ENCODE measurements at places on chromosomes 11 and 22.
A peak's percentile ranks its signal among the peaks of the same experiment; 100 is the strongest.

- DNase-seq: no peak
Measured at GRCh38 chr22:46929710-46930204, 167.3 kb downstream of the TBC1D22A start.

DNA sequence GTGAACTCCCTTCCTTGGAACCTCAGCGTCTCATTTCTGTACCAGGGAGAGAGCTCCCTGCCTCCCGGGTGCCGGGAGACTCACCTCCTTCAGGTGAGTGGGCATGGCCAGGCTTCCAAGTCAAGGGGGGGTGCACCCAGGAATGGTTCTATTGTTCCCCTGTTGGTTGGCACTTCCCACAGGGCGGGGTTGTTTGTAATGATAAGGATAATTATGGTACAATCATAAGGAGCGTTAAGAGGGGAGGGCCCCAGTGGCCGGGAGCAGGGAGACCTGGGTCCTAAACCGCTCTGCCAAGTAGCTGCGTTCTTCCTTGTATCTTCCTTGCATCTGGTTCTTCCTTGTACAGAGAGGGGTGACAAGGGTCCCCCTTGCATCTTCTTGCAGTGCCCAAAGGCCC, 79.1 kb downstream of the LRRC32 start:
- DNase-seq: no peak

DNA sequence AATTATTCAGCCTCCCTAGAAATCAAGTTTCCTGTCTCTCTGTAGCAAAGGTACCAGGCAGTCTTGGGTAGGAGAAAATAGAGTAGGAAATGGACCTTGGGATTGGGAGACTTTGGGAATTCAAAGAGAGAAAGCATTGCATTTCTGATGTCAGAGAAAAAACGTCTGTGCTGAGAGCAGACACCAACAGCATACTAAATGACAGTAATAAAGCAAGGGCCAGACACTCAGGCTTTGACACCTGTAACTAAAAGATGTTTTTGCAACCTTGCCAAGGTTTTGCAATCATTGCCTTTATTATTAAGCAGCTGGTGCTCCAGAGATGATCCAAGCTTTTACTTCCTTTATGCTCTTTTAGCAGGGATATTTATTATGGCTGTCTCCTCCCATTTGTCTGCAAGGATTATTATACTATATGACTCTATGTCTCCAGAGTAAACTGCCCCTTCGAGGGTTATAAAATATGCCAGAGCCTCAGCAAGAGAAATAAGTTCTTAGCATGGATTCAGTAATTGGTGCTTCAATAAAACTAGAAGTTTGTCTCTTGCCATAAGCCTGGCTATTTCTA, 85.2 kb upstream of the GRAMD1B start:
- no peak for DNase-seq

- peak; percentile 32 for DNase-seq
Measured at GRCh38 chr11:70669871-70670675, 271.7 kb downstream of the CTTN start.

DNA sequence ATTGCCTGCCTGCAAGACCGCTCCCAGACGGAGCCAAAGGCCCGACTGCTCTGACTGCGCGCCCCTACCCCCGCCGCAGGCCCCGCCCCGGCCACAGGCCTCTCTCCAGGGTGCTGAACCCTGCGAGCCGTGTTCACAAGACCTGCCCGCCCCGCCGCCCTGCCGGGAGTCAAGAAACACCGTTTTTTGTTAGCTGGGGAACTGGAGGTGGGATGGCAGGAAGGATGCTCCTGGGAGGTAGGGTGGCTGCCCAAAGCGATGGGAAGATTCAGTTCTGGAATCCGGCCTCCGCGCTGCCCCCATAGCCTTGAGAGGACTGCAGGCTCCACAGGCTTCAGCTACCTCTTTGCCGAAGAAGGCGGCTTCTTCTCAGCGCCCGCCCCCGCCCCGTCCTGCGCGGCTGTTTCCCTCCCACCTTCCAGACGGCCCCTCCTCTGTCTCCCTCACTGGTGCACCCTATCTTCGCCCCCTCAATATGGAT, 2.7 kb upstream of the PDE2A start:
- DNase-seq: no peak

DNA sequence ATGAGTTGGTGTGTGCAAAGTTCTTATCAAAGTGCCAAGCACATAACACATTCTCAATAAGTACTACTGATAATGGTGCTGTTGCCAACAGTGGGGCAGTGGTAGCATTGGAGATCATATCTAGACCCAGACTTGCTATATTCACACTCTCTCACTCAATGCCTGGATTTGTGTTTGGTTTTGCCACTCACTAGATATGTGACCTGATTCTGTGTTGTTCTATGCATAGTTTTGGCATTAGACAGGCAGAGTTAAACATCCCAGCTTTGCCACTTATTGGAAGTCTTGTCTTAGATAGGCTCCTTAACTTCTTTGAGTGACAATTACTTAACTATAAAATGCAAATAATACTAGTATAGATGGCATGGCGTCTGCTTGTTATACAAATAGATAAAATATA, 642.6 kb upstream of the CCDC179 start:
- DNase-seq: no peak

GRCh38 chr11:92675303-92675702, 294.1 kb upstream of the MTNR1B start:
- DNase-seq: no peak

DNA sequence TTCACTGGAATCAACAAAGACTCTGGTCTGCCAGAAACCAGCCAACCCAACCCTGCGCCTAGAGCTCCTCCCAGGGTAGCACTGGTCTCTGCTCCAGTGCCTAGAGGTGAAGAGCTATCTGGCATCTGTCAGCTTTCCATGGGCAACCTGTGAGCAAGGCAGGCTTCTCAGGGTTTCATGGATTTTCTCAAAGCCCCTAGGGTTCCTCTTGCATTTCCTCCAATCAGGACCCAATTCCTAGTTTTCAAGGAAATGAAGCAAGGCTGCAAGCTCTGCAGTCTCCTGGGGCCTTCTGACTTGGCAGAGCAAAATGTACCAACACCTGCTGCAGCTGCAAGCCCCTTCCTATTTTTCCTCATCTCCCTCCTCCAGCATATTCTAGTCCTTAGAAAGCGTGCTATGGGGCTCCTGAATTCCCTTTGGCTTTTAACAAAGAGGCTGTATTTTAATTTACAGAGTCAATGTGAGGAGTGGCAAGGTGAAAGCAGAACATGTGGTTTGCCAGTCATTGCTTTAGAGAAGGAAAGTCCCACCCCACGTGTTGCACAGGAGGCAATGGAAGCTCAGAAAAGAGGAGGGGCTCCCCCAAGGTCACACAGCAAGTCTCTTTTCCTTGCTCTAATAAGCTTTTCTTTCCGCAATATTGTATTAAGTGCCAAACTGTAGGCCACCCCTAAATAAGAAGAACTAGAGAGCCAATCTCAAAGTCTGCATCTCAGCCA, 33.0 kb upstream of the RIC3 start:
- no peak for DNase-seq

DNA sequence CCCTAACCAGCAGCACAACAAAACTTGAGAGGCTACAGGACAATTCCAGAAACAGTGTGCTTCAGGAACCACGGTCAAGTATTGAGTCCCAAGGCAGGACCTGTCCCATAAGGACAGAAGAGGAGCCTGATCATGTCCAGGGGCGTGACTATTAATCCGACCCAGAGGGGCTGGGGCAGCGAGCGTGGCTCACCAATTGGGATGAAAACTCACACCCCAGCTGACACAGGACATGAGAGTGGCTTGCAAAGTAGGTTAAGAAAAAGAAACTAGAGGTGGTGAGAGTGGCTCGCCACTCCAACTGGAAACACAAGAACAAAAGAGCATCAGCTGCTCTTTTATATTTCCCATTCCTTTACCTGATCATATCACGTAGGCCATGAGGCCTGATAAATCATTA, 16.0 kb upstream of the FEZ1 start:
- no peak for DNase-seq

GRCh38 chr11:111502611-111503010, 9.6 kb downstream of the BTG4 start:
- DNase-seq: no peak

DNA sequence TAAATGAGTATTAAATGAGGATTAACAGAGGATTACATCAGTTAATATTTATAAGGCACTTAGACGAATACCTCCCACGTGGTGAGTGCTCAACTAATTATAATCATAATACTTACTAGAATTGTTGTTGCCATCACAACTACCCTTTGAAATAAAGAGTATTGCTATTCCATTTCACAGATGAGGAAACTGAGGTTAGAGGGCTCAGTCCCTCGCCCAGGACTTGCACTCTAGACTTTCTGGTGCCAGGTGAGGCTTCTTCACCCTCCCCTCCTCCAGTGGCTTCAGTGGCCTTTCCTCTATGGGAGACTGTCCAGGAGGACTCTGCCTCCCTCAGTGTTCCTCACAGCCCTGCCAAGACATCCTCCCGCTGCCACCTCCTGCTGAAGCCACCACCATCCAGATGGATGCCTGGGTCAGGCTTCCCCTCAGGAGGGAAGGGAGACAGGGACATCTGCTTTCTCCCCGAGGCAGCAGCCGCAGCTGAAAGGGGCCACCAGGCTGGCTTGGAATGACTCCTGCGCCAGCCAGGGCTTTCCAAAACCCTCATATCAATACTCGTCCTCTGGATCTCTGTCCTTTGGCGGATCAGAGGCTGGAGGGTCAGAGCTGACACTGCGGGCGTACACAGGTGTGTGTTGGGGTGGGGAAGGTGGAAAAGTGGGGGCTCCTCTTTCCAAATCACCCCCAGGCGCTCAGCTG, 580.1 kb downstream of the BUD13 start:
- DNase-seq: peak; percentile 68

DNA sequence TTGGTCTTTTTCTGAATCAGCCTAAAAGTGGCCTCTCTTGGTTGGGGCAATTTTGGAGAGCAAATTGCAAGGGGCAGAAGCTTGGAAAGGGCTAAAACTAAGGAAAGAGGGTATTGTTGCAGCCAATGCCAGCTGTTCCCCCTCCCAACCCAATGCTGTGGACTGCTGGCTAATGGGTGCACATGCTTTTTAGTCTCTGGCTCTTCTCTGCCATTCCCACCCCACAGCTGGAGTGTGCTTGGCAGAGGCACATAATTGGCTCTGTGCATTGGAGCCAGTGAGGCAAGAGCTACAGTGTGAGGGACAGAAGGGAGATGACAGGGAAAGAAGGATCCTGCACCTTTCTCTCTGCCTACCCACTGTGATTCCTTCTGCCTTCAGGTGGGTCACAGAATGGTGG, 140.0 kb downstream of the NECTIN1 start:
- no peak for DNase-seq

- DNase-seq: no peak
Measured at GRCh38 chr11:129720156-129720555, 95.5 kb upstream of the TMEM45B start.

DNA sequence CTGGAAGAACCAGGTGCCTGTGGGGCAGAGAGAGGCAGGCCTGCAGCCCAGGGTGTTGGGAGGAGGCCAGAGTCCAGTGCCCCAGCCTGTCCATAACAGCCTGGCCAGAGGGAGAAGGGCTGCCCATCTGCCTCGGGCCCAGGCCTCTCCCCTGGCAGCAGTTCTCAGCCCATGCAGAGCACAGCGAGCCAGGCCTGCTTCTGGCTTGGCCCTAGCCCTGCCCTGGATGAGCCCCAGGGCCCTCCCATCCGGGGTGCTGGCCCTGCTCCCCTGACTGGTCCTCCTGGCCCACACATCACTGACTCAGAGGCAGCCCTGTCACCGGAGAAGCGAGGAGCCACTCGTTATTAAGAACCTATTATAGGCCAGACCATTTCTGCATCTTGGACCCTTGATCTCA, 19.7 kb upstream of the MYRF start:
- DNase-seq: no peak

DNA sequence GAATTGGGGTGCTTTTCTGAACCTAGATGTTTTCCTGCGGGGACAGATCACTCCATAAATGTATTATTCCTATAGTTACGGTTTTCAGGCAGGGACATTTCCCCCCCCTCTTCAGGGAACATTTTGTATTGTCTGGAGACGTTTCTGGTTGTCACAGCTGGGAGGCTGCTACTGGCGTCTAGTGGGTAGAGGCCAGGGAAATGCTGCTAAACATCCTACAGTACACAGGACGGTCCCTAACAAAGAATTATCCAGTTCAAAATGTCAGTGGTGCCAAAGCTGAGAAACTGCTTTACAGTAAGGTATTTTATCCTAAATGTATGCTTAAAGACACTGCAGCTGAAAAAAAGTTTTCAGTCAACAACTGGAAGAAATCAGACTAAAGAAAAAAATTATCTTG, 19.4 kb downstream of the PIWIL4 start:
- DNase-seq: no peak

DNA sequence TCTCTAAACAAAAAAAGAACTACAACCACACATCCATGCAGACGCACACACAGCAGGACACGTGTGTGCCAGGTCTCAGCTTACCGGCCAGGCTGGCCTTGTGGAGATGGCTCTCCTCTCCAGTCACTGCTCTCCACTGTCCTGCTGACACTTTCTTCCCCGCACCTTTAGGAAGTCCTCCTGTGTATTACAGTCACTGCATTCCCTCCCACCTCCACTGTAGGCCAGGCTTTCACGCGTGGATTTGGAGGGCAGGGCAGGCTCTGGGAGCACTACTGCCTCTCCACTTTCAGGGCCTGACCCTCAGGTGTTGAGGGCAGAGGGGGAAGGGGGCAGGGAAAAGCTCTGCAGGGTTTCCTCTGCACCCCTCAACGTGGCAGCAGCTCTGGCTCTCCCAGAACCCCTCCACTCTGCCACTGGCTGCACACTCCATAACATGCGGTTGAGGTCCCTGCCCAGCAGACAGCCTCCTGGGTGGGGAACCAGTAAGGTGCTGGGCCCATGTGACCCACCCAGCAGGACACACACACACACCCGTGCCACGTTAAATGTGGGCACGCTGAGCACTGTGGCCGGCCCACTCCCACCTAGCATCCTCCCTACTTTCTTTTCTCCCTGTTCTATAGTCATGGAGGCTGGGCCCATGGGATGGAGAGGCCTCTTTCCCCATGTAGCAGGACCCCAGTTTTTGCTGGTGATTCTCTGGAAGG, 107.0 kb upstream of the PITPNB start:
- no peak for DNase-seq

DNA sequence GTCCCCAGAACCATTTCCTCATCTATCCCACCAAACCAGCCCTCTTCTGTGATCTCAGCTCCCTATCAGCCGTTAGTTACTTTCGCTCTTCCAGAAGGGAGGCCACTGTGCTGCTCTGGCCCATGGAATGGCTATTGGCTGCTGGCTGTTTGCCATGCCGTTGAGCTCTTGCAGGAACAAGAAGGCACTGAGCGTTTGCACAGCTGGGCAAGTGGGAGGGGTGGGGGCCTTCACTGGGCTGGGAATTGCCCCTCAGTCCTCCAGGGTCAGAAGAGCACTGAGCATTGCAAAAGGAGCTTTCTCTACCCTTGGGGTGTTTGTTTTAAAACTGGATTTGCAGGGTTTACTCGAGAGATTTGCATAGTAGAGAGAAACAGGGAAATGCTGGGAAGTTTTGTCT, 129.0 kb upstream of the PARVA start:
- peak; percentile 100 for DNase-seq
